ENCODE measurements at places on chromosomes 1 and 21.

DNA sequence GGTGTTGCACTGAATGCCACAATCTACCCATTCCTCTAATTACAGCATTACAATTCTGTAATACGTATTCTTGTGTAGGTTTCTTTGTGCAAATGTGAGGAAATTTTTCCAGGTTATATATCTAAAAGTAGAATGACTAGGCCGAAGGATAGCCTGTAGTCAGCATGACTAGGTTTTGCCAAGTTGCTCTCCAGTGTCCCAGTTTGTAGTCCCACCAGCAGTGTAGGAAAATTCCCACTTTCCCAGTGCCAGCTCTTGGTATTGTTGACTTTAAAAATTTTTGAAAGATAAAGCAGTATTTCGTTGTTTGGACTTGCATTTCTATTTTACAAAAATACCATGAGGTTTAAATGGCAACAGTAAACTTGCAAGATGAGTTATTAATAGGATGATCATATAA lies 3.0 kb downstream of the PARK7 start:
- no peak for DNase-seq

GRCh38 chr1:170853302-170853701 lies 82.0 kb upstream of the MROH9 start:
- DNase-seq = no peak

DNA sequence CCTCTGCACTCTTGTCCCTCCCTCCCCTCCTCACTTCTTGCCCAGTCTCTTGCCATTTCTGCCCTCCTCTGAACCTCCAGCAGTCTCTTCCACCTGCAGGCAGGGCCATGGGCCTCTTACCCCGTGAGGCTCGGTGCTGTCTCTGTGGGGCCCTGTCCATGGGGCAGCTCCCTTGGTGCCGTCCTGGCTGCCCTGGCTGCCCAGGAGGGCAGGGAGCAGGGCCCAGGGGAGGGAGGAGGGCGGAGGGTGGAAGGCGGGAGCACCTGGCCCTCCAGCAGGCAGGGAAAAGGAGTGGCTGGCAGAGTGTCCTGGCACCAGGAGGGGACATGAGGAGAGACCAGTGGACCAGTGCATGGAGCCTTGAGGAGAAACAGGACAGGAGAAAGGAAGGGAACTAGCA lies at the start of gene RORC:
Gene RORC (minus strand): TSS at position 198 of the 400 bp plus-strand sequence. CDS start 38 bp downstream, at position 160.
- no peak for DNase-seq

DNA sequence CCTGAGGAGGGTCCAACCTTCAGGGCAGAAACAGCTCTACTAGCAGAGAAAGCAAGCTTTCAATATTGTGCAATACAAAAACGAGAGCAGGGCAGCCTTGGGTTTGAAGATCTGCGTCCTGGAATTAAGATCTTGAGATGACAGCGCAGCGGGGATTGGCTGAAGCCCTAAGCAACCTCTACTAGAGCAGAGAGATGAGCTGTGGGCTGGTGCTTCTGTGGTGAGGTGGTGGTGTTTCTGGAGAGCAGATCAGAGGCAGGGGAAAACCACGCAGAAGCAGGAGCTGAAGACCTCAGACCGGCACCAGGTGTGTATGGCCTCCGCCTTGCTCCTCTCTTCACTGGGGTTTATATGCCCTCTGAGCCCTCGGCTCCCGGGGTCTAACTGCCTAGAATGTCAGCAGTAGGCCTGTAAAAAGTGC lies 12.5 kb downstream of the TRAF3IP3 start:
- DNase-seq = no peak

DNA sequence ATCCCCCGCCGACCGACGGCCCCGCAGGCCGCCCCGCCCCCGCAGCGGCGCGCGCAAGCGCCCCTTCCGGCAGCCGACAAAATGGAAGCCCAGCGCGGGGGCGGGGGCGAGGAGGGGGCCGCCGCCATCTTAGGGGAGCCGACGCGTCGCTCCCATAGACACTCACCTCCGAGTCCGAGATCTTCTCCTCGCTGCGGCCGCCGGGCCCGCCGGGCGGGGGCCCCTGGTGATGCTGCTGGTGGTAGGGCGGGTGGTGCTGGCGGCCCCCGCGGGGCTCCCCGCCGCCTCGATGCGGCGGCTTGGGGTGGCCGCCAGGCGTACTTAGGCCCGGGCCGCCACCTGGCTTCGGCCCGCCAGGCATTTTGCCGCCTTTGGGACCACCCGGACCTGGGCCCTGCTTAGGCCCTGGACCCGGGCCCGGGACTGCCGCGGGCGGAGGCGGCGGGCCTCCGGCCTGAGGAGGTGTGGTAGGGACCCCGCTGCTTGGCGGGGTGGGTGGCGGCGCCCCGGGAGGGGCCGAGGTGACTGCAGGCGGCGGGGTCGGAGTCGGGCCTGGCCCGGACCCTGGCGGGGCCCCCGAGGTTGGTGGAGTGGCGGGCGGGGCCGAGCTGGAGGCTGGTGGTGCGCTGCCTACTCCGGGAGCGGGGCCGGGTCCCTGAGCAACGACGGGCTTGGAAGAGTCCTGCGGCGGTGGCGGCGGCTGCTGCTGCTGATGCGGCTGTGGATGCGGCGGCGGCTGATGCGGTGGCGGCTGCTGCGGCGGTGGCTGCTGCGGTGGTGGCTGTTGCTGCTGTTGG lies 691 bp downstream of the SFPQ start:
- peak; percentile 45 for DNase-seq

GRCh38 chr1:108107658-108108057 lies 92.5 kb downstream of the SLC25A24 start:
- DNase-seq = no peak
